NCI-H1048 (cell line): ENCODE measurements at places on chromosomes 1 and 21.

DNA sequence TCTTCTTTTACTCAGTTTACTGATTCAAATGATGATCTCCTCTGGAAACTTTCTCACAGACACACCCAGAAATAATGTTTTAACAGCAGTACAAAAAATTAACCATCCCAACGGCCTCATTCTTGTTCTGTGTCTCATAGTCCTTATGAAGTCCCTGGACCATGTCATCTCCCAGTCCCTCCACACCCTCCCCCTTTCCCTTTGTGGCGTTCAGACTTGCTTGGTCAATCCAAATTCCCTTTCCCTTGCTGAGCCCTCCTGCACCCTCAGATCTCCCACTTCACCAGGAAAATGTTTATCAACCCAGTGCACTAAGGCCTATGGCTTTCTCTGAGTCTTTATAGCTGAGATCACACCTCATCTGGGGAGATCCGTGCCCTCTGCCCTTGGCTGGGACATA is 85.9 kb downstream of the CENPF start:
- no peak for DNase-seq

DNA sequence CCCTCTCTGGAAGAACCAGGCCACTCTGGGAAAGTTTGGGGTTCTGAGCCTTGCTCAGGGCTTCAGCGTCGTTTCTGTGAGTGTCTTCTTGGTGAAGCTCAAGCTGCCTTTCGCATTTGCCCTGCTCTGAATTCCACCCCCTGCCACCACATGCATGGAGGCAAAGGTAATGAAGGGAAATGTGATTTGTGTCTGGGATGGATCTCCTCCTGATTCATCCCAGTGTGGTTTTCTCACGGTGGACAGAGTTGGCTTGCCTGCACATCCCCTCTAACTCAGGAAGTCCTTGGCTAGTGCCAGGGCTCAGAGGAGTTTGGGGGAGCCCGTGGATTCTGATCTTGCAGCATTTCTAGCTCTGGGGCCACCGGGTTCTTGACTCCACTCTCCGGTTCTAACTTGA is 173.6 kb upstream of the RAB4A start:
- DNase-seq: no peak

GRCh38 chr1:241789061-241789460 is 58.9 kb upstream of the EXO1 start:
- DNase-seq: no peak

DNA sequence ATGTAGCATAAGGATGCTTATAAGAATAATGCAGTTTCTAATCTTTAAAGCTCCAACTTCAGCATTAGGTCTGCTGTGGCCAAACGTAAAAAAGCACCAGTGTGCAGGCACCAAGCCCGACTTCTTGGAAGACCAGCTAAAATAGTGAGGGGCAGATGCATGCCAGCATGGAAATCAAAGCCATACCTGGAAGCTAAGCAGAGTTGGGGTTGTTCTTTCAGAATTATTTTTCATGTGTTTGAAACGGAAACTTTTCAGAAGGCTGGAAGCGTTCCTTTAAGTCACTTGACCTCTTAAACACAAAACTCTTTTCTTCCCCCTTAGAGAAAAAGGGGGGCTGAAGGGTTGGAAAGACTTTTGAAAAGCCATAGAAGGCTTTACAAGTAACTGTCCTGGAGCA is 329.2 kb upstream of the C1orf87 start:
- DNase-seq: no peak

GRCh38 chr1:115654663-115655305 is 13.0 kb downstream of the VANGL1 start:
- DNase-seq: no peak

- no peak for DNase-seq
Measured at GRCh38 chr1:247517795-247518612, 18.2 kb downstream of the OR2C3 start.

DNA sequence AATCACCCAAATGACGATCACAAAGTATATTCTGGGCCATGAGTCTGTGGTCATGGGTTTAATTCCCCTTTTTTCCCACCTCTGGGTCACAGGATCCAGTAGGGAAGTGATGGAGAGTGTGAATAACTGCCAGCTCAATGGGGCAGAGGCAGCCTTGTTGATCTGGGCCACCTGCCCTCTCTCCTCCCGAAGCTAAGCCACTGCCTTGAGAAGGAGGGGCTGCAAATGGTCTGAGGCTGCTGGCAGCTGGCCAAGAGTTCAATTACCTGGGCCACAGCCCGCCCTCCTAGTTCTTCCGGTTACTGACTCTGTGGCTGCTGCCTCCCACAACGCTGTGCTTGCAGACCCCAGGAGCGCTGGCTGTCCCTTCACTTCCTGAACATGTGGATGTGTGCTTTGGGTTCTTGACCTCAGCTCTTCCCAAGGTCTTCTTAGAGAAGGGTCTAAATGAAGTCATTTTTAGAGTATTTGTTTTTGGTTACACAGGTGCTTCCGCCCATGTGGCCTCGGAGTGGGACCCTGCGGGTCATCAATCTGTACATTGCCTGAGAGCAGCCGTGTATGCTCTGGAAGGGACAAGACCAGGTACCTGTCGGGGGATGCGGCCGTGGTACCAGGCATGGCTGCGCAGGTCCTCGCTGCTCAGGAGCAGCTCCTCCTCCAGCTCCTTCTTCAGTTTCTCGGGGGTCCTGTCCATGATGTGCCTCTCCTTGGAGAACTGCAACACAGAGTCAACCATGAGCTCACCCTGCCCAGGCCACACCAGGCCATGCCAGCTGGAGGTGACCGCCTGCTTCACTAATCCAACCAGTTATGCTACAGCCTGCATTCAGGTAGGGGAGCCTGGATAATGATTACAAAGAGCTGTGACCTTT is 89.7 kb downstream of the BCAR3 start:
- DNase-seq: no peak

- no peak for DNase-seq
Measured at GRCh38 chr1:107941123-107941522, 23.9 kb downstream of the VAV3 start.

DNA sequence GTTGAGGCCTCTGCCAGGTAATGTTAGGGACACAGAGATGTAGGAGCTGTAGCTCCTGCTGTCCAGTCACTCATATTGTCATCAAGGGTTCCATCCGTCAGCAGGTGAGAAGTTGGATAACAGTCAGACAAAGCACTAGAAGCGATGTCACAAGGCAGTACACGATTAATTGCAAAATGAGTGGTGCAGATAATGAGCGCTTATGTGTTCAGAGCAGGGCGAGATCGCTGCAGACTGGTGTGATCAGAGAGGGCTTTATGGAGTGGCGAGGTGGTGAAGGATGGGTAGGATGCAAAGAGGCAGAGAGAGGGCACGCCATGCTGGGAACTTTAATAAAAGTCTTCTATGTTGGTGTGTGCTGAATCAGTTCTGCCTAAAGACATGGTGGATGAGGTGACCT is 8.8 kb downstream of the TMCC2 start:
- DNase-seq: no peak

GRCh38 chr1:211620097-211620496 is 41.1 kb upstream of the SLC30A1 start:
- DNase-seq: no peak

DNA sequence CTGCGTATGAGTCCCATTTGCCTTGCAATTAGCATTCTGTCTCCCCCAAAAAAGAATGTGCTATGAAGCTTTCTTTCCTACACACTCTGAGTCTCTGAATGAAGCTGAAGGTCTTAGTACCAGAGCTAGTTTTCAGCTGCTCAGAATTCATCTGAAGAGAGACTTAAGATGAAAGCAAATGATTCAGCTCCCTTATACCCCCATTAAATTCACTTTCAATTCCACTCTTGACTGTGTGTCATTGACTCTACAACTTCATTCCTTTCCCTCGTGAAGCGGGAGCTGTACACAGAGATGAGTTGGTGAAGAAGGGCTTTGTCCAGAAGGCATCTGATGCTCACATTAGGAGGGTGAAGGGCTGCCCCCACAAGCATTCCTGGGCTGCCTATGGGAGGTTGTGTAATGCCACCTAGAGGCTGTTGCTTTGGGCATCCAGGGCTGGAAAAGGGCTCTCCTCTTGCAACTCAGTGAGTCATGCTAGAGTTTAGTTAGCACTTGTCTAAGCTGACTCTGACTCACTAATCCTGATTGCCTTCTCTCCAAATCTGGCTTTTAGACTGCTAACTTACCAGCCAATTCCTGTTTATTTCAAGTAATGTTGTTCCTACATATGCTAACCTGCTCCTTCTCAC is 1.8 kb downstream of the SPRR1B start:
- DNase-seq: no peak

- DNase-seq: no peak
Measured at GRCh38 chr1:228414511-228415211, 2.0 kb downstream of the TRIM17 start.

DNA sequence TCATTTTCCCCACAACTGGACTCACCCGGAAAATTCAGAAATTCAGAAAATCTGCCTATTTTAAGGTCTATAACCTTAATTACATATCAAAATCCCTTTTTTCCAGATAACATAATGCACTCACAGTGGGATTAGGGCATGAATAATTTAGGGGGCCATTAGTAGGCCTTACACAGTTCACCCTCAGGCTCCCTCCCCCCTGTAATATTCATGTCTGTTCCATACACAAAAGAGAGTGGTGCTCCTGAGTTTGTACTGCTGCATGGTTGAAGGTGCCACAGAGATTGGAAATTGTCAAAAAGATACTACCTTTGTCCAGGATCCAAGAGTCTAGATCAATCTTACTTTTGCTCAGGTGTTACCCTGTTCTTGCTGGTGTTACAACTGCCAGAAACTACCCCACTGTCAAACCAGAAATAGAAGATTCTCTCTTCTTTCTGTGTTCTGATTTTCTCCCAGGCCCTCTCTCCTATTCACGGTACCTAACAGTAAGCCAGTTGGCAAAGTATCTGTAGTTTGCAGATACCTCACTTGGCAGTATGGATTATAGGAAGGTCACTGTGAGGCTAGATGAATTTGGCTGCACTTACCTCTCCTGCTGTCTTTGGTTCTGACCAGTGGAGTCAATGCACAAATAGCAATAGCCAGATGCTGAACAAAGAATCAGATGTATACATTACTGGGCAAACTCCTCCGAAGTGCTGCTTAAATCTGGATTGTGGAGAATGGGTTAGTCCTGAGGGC is 53.2 kb downstream of the C1orf198 start:
- DNase-seq: no peak

DNA sequence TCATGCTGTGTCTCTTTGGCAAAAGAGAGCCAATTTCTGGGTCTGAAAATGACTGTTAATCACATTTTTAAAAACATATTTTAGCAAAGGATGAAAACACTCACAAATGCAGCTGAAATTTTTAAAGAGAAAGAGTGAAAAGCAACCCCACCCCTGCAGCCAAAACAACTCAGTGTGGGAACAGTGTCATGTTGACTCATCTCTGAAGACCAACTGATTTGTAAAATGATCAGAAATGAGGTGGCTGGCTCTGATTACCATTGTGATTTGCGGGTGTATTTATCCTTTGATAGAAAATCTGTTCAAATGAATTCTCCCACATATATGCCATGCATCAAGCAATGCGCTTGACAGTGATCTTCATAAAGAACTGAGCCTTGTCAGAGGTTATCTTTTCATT is 287.0 kb upstream of the ESRRG start:
- no peak for DNase-seq

- no peak for DNase-seq
Measured at GRCh38 chr1:160981584-160982411, 27.2 kb upstream of the ITLN2 start.

GRCh38 chr1:230857822-230858221 is 10.5 kb downstream of the C1orf198 start:
- no peak for DNase-seq

DNA sequence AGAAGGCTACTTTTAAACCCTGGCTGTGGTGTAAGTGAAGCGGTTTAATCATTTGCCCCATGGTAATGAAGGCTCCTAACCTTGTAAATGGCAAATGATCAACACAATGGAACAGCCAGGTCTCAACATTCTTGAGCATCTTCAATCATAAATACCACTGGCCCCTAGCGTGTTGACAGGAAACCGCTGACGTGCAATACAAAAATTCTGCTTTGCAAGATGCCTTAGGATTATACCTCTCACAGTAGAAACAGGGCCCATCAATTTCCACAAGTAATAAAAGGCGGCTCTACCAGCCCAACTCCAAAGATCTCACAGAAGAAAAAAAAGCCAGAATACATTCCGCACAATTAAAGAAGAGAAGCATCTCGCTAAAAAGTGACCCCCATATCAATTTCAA is 32.8 kb downstream of the LGALS8 start:
- DNase-seq: no peak

DNA sequence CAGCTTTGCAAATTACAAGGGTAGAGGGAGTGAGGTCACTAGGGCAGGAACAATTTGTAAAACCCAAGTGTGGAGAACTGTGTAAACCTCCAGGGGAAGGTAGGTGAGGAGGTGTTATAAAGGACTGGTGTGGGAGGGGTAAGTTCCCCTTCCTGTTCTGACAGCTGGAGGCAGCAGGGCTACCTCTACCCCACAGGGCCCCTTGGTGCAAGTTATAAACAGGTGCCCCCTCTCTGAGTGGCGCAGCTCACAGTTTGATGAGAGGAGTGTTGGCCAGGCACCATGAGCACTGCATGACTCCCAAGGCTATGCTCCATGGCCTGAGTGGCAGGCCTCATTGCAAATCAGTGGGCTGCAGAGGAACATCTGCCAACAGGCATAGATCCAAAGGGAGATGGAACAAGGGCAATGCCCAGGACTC is 41.0 kb downstream of the MFSD2A start:
- DNase-seq: no peak

- DNase-seq: no peak
Measured at GRCh38 chr1:117392771-117393170, 25.5 kb downstream of the MAN1A2 start.

DNA sequence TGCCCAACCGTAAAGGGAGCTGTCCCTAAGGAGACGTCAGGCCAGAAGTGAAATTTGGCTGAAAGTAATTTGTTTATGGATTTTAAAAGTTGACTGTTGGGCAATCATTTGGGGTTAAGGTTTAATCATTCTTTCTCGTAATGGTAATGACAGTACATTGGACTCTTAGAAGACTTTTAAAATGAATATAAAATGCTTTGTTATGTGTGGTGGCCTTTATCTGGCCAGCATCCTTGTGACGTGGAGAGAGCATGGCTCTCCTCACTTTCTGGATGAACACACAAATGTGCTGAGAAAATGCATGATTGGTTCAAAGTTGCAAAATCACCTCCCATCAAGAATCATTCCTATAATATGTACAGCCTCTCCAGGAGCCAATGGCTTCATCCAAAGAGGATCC is 160.2 kb downstream of the DHRS3 start:
- no peak for DNase-seq
